IPS-NIHi11 (cell line): ENCODE measurements at places on chromosomes 11 and 22.

DNA sequence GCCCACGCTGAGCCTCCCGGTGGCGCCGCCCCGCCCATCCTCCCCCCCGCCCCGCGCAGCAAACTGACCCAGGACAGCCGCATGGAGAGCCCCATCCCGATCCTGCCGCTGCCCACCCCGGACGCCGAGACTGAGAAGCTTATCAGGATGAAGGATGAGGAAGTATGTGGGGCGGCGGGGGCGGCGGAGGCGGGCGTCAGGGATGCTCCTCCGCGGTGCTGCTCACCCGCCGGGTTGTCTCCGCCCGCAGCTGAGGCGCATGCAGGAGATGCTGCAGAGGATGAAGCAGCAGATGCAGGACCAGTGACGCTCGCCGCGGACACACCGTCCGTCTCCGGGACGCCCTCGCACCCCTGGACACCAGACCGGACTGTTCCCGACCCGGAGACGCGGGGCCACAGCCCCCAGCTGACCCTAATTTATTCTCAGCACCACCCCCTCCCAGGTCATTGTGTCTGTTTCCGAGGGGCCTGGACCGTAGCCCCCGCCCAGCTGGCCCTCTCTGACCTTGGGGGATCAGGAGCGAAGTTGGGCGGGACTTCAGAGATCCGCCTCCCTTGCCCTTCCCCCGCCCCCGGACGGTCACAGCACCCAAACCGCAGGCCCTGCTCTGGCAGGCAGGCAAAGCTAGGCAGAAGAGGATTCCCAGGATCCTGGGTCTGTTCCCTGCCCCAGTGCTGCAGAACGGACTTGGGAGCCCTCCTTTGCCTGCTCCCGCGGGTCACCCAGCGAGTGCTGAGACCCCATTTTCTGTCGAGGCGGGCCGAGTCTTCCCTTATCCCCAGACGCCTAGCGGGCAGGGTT is 959 bp upstream of the GP1BB start:
- DNase-seq = no peak

- no peak for DNase-seq
Observed at GRCh38 chr22:40198733-40199132, 21.0 kb downstream of the TNRC6B start.

DNA sequence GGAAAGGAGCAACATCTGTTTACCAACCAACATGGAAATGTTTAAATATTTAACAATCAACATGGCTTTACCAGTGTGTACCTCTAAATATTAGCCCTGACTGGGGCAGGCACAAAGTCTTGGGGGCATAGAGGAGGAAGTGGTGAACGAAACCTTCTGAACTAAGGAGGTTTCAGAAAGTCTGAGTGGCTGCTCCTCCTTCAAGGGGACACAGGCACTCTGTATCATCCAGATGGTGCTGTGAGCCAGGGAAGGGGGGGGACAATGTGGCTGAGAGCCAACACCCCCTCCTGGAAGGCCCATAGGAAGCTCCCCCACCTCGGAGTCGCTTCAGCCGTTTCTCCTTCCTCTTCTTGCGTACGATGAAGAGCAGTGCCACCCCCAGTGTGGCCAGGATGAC is 107.7 kb downstream of the CEP164 start:
- DNase-seq = no peak

GRCh38 chr11:9029422-9029821 is 25.6 kb upstream of the NRIP3 start:
- DNase-seq = no peak

DNA sequence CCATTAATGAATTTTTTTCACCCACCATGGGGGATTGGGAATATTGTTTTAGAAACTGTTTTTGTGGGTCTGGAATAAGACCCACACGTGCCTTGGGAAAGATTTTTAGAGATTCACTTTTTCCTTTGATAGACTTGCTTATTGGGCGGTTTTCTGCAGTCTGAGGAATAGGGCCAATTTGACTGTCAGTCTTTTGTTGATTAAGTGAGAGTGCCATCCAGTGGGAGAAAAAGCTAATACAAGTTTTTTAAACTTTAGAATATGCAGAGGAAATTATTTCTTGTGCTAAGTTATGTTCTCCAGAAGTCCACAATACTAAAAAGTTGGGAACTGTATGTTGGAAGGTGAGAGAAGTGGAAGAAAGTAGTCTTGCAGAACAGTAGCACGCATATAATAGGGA is 56.1 kb downstream of the PRMT3 start:
- DNase-seq = peak; percentile 10

DNA sequence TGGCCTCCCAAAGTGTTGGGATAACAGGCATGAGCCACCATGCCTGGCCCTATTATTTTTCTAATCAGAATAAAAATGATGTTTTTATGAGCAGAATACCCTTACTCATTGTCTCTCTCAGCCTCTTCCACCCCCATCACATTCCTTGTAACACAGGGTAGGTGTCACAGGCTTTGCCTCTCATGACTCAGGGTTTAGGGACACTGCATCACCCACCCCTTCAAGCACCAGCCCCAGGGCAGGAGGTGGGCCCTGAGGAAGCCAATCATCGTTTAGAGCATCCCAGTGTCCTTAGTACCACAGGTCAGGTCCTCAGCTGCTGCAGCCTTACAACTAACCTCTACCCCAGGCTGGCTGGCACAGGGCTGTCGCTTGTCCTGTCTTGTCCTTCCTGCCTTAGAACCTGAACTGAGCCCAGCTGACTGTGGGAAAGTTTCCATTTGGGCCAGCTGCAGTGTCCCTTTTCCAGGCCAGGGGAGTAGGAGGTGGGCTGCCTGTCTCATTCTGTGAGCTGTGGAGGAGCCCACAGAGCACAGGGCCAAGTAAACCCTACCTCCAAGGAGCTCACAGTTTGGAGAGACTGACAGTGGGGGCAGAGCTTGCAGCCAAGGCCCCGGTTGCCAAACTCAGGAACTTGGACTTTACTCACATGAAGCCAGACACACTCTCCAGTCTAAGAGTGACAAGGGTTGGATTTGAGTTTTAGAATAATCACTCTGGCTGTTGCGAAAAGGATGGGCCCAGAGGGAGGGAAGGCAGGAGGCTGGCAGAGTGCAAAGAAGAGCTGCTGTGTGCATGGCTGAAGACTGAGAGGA is 19.5 kb upstream of the UVRAG start:
- DNase-seq = no peak

- DNase-seq = no peak
Observed at GRCh38 chr11:110738641-110739040, 26.4 kb upstream of the ARHGAP20 start.

DNA sequence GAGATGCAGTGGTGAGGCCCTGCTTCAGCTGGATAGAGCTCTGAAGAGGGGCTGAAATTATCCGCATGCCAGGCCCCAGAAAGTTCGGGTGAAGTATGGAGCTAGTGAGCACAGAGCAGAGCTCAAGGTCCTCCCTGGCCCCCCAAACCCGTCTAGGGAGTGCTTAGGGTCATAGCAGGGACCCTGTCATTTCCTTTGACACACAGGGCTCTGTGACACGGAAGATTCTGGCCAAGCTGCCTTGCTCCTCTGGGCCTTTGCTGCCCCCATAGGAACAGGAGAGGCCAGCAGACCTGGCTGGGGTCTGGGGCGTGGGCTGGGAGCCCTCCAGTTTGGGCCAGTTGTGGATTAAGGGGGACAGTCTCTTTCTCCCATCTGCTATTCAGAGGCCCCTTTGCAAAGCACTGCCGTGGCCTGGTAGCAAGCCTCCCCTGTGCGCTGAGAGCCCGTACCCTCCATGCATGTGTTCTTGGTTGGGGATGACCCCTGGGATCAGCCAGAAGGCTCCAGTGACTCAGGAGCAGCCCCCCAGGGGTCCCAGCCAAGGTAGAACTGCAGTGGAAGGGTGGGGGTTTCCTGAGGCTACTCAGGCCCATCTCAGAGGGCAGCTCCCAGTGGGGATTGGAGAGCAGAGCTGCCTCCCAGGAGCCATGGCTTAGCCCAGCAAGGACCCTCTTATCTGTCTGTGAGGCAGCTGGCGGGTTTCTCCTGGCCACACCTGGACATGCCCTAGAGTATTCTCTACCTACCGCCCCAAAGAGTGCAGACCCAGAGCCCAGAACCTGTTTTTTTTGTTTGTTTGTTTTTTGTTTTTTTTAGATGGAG is 42.3 kb downstream of the RNF141 start:
- peak; percentile 8 for DNase-seq

DNA sequence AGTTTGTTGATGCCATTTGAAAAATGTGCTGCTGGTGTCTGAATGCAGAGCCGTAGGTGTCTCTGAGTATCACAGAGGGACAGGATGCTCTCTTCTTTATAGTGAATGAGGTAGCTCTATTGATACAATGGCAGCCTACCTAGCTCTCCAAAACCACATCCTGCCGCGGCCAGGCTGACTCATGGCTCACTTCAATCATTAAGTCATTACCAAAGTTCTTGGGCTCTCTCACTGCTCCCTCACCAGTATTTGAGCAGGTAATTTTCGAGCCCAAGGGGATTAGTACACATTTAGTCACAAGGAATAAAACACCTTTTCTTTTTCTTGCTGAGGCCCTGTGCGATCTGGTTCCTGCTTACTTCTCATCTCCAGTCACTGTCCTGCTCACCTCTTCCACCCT is 509.0 kb upstream of the LARGE1 start:
- no peak for DNase-seq

DNA sequence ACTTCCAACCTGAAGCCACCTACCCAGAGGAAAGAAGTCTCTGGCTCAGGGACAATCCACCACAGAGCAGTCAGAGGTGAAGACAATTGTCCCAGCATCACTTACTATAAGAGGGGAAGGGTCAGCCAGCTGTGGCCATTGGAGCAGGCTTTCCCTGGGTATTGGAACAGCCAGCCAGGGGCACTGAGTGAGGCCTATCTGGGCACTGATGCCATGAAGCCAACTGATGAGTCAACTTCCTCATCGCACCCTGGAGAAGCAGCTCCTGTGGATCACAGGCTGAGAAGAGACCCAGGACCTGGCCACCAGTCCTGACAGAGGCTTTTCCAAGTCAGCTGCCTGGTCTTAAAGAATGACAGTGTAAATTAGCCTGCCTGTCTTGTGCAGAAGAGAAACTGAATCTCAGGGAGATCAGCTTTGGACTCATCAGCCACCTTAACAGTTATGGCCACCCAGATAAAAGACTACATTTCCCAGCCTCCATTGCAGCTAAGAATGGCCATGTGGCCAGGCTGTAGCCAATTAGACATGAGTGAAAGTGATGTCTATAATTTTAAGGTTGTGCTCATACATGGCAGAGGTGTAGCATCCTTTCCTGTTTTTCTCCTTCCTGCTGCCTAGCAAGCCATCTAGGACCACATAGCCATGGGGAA is 19.0 kb downstream of the CHST1 start:
- DNase-seq = peak; percentile 46

- DNase-seq = no peak
Observed at GRCh38 chr22:30640361-30640760, 4.8 kb downstream of the SLC35E4 start.

GRCh38 chr11:111018566-111018965 is 227.0 kb upstream of the POU2AF2 start:
- no peak for DNase-seq

DNA sequence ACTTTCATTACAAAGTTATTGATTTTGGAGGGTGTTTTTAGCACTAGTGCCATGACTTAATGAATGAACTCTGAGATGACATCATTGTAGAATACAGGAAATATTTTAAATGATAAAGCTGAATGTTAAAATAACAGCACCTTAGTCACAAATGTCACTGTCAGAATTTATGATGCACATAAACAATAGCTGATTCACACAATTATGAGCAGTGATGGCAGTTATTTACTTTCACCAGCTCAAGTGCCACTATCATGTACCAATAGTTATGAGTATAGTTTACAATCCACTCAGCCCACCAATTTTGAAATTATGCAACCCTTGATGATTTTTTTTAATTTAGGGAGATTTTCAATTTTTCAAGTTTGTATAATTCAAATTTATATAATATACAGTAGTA is 23.0 kb downstream of the SERPING1 start:
- DNase-seq = no peak

DNA sequence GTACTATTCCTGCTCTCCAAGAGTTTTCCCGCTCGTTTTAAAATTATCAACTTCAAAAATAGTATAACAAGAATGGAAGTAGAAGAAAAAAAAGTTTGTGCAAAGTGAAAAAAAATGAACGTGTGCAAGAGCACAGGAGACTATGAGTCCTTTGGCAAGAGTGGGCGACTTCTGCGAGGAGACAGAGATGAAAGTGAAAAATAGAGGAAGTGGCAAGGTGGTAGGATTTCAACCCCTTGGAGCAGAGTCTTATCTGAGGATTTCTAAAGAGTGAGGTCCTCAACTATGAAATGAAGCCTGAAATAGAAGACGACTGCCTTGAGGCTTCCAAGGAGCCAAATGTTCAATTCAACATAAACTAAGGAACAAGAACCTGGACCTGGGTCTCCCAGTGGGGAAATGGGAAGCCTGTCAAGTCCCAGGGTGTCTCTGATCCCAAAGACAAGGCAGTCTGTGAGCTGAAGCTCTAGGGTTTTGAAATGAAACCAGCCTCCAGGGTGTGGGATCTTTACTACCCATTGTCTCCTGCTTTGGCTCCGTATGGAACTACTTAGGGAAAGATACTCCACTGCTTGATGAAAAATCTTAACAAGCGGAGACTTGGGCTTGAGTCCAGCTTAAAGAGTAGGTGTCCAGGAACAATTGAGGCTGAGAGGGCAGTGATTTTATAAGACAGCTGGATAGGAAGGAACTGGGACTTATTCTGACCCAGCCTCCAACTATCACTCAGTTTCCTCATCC is 4.8 kb downstream of the P4HA3 start:
- DNase-seq = no peak

DNA sequence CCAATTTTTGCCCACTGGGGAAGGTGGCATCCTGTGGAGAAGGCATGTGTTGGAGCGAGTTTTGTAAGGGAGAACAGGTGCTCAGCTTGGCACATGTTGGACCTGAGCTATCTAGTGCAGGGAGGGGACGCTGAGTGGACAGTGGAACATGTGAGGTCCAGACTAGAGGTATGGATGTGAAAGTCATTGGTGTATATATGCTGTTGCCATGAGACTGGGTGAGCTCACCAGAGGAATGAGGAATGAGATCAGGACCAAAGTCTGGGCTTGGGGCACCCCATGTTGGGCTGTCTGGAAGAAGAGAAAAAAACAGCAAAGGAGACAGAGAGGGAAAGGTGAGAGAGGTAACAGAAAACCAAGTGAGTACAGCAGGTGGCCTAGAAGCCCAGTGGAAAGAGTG is 12.3 kb upstream of the SYT7 start:
- no peak for DNase-seq
